ENCODE measurements at places on chromosomes 6 and 20. TPM values are rescaled to one million over a fixed set of nuclear protein-coding genes. Genes with fewer than 3 reads are reported as not detected.
A peak's percentile ranks its signal among the peaks of the same experiment; 100 is the strongest.

The BPIFB1 gene
- total RNA-seq = not detected

GRCh38 chr20:10172998-10173655 is 45.5 kb upstream of the SNAP25 start:
- DNase-seq = no peak

GRCh38 chr20:22465622-22466446 is 118.5 kb downstream of the FOXA2 start:
- peak; percentile 68 for DNase-seq

DNA sequence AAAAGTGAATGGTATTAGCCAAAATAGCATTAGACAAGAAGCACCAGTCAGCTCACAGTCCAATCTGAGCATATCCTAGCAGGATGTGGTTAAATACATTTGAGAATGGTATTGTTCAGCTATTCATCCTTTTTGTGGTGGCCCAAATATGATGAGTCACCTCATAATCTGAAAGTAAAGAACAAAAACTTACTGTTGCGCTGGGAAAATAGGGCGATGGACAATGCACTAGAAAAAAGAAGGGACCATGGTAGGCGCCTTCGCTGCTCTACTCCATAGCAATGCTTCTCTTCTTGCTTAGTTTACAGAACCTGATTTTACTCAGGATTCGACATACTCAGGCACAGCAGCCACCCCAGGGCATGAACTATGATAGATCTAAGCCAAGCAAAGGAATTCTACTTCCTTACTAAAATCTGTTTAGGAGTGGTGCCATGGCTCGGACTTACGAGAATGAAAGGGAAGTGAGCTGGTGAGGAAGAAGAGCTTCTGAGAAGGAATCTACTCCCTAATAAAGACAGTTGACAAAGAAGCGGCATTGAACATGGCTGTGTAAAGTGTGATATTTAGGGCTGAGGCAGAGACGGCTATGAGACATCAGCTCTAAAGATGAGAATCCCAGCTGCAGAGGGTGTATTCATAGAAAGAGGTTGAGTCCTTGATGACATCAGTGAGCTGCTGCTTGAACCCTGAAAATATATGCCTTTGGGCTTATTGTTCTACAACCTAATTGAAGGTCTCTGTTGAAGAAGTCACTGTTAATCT is 16.6 kb upstream of the FBXO9 start:
- DNase-seq = no peak

DNA sequence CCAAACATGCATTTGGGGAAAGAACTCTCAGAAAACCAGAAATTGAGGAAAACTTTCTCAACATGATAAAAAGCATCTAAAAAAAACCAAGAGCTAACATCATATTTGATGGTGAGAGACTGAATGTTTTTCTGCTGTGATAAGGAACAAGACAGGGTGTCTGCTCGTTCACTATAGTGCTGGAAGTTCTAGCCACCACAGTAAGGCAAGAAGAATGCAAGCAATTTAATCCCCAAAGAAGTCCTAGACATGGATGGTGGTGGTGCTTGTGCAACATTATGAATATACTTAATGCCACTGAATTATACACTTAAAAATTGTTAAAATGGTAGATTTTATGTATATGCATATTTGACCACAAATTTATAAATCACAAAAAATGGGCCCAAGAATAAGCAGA is 53.4 kb downstream of the LYRM2 start:
- no peak for DNase-seq

The TGM3 gene
- total RNA-seq = not detected

- DNase-seq = no peak
These were observed 43.5 kb upstream of the NFATC2 start for GRCh38 chr20:51586005-51586440.

GRCh38 chr6:145727817-145728388 is 7.4 kb downstream of the EPM2A start:
- no peak for DNase-seq

The BCAS4 gene
- not detected for total RNA-seq

GRCh38 chr20:45971425-45971674 is 653 bp downstream of the ZNF335 start:
- no peak for DNase-seq

The SLC17A3 gene
- total RNA-seq = not detected
